ENCODE measurements at places on chromosomes 7 and 10.

DNA sequence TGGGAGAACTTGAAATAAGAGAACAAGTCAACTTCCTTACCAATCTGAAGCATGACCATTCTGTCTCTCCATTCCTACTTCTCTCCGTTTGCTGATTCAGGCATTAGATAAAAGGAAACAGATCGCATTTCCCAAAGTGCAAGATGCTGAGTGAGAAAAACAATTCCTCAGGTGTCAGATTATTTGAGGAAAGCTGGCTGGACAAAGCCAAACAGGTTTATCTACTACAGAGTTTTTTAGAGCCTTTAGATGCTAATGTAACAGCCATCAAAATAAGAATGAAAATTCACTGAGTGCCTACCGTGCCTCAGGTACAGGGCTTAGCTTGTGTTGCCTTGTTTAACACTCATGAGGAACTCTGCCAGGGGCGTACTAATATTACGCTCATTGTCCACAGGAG is 135.9 kb upstream of the MBL2 start:
- DNase-seq, result no peak

DNA sequence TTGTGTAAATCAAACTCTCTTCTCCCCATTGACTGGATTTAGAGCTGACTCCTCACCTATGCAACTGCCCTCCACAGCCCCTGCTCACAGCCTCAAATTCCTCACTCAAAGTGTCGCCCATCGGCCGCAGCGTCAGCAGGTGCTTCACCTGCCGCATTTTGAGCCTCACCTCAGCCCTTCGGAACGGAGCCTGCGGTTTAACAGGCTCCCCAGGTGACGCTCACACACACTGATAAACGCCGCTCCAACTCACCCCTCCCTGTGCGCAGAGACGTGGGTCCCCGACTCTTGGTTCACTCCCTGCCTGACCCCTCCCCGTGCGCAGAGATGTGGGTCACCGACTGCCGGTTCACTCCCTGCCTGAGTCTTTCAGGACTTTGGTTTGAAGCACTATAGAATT is 57.1 kb downstream of the CARD11 start:
- no peak for DNase-seq

DNA sequence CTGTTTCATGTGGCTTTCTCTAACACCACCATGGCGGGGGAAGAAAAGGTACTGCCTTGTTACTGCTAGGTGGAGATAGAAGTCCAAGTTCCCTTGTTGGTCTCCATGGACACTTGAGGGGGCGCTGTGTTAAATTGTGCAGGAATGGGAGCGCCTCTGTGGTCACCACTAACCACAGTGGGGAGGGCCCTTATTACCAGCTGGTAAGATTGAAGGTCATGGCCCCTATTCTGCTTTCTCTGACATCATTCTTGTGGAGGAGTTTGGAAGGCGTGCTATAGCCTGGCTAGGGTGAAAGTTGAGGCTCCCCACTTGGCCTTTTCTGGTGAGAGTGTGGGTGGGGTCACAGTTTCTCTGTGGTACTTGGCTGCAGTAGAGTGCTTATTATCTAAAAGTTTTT is 14.9 kb upstream of the MXI1 start:
- DNase-seq, result no peak

DNA sequence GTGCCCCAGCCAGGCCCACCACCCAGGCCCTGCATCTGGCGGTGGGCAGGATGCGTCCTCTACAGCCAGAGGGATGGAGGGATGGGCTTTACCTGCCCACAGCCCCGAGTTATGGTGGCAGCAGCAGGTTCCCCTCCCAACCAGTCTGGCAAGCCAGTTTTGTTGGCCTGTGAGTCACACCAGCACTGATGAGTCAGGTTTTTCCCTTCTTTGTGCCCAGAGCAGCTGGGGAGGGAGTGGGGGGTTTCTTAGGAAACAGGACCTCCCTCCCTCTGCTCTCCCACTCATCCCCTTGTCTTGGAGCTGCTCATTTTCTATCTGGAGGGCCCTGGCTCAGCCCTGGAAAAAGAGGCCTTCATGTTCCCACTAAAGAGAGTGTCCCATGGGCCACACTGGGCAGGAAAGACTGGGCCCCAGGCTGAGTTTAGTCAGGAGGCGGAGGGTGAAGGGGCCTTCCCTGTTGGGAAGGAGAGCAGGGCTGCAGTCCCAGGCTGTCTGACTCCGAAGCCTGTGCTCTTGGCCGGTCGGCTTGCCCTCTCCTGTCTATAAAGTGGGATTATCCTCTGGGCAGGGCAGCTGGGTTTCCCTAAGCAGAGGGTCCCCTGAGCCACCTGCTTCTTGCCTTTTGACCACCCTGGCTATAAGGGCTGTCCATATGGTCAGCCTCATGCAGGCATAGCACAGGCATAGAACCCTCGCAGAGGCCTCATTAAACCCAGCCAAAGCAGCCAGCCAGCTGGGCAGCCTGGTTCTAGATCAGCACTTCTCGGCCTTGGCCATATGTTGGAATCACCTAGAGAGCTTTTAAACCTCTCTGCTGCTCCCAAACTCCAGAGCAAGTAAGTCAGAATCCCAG is 30.2 kb upstream of the ANKRD2 start:
- peak; percentile 34 for DNase-seq

GRCh38 chr7:195010-195829 is 2.8 kb downstream of the FAM20C start:
- no peak for DNase-seq

GRCh38 chr10:89566095-89566950 is 30.9 kb upstream of the SLC16A12 start:
- no peak for DNase-seq

All from bone marrow (tissue), 2 donors.